ENCODE measurements at places on chromosomes 5 and 9.
A peak's percentile ranks its signal among the peaks of the same experiment; 100 is the strongest.

DNA sequence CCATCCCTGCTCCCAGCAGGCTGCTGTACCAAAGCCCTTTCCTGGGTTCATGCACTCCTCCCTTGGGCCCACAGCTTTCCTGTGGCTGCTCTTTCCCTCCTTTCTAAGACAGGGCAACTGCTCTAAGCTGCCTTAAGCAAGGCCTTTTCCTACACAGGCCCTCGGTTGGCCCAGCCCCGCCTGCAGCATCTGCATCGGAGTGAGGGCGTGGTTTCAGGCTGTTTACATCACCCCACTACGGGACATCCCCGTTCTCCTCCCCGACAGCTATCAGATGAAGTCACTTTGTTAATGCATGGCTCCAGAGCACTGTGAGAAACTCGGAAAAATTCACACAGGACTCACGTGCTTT is 3.4 kb downstream of the DPH7 start:
- DNase-seq = no peak

DNA sequence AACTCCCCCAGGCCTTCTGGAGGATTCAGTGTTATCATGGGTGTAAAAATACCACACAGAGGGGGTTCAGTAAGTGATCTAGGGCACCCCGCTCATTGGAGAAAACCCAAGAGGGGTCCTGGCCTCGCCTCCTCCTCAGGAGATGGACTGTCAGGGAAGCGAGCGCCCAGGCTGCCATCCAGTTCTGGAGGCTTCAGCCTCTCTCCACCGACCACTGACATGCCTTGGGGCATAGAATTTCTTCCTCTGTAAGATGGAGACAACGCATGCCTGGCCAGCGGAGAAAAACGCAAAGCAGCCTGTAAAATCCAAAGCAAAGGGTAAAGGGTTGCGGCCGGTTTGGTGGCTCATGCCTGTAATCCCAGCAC is 165.4 kb downstream of the COL23A1 start:
- no peak for DNase-seq

DNA sequence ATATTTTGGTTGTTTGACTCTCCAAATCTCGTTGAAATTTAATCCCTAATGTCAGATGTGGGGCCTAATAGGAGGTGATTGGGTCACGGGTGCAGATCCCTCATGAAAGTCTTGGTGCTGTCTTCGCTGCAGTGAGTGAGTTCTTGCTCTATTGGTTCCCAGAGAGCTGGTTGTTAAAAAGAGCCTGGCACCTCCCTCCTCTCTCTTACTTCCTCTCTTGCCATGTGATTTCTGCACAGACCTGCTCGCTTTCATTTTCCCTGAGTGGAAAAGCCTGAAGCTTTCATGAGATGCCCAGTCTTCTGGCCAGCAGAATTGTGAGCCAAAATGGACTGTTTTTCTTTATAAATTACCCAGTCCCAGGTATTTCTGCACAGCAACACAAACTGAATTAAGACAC is 221.6 kb downstream of the MAT2B start:
- no peak for DNase-seq

DNA sequence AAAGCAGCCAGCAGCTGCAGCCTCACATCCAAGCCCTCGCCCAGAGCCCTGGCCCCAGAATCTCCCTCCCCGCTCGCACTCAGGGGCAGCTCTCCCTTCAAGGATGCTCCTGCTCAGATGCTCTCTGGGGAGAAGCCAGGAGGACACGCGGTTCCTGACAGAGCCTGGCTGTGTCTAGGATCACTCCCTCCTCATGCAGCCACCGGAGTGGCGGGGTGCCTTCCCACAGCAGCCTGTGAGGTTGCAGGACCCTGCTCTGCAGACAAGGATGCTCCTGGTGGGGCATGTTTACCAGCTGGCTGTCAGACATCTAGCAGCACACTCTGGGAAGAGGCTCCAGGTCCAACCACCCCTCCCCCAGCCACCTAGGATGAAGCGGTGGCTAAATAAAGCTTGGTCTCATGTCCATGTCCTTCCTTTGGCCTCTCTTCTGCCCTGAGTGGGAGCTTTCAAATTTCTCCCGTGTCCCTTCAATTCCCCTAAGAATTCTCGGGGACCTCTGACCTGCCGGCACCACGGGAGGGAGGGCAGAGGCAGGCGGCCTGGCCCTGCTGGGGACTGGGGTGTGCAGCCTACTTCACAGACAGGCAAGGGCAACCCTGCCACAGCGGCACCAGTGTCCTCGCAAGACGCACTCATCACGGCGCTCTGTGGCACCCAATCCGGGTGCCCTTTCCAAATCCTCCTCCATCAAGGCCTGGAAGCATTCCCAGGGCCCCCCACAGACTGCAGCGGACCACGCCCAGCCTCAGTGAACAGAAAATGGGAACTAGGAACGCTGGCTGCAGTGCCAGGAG is 88.3 kb upstream of the SARDH start:
- DNase-seq = no peak

DNA sequence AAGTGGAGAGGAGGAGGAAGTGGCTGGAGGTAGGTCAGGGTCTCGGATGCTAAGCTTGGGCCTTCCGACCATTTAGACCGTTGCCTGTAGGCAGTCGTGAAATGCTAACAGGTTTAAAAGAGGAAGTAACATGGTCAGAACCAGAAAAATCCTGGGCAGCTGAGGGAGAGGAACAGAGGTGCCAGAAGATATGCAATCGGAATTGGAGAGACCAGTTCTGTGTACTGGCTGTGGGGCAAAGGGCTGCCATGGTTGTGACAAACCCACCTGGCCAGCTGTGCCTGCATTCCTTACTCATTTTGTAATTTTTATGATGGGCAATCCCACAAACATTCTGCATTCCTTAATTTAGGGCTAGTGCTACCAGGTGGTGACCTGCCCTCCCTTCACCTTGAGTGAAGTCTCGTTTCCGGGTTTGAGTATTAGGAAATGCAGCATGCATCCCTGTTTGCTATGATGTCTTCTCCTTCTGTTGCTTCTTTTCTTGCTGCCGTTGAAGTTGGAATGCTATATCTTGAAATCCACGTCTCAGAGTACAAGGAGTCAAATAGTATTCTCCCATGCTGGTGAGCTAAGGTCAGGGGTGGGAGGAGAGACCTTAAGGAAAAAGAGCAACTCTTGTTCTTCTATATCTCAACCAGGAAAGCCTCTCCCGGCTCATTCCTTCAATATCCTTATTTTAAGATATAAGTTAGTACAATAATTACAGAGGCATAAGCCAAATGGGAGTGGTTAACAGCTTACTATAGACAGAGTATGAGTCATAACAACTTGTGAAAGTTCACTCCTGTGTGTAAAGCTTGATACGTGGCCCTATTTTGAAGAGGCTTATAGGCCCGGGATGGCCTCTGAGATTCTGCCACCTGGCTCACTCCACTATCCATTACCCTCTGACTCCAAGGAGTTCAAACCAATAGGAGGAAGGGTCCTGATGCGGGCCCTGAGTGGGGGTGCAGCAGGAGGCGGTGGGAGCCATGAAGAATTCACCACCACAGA is 37.0 kb downstream of the B4GALT1 start:
- no peak for DNase-seq

- DNase-seq = no peak
Measured at GRCh38 chr9:113808391-113809358, 67.4 kb upstream of the ZNF618 start.

- DNase-seq = no peak
Measured at GRCh38 chr9:107361816-107362215, 78.7 kb downstream of the RAD23B start.

DNA sequence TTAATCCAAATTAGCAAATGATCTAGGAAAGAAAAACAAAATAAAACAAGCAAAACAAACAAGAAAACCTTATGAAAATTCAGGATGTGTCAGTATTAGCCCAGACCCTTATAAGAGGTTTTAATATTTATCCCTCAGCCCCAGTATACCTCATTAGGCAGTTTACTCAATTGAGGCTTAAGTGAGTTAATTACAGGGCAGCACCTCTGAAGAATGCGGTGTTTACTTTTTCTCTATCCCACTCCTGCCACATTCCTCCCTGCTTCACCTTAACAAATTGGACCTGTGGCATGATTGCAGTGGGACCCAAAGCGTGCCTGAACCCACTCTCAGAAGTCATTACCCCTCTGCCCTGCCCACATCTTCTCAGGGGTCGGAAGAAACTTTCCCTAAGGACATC is 67.1 kb downstream of the SIL1 start:
- DNase-seq = no peak

GRCh38 chr5:147997486-147997885 is 66.3 kb upstream of the SPINK5 start:
- no peak for DNase-seq

DNA sequence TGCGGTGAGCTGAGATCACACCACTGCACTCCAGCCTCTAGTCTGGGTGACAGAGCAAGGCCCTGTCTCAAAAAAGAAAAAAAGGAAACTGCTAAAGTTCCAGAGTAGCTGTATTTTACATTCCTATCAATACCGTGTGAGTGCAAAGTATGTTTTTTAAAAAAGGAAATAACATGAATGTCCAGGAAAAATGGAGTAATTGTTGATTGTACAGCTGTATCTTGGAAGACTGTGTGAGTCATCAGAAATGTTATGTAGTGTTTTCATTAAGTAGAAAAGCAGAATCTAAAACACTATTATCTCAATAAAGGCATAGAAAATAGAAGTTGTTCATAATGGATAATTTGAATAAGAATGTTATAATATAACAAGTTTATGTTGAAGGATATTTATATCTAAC is 53.9 kb downstream of the ZCCHC7 start:
- no peak for DNase-seq

GRCh38 chr9:33230756-33231622 is 9.0 kb upstream of the SPINK4 start:
- DNase-seq = no peak

GRCh38 chr9:124863371-124863871 is 1.5 kb downstream of the ARPC5L start:
- no peak for DNase-seq

DNA sequence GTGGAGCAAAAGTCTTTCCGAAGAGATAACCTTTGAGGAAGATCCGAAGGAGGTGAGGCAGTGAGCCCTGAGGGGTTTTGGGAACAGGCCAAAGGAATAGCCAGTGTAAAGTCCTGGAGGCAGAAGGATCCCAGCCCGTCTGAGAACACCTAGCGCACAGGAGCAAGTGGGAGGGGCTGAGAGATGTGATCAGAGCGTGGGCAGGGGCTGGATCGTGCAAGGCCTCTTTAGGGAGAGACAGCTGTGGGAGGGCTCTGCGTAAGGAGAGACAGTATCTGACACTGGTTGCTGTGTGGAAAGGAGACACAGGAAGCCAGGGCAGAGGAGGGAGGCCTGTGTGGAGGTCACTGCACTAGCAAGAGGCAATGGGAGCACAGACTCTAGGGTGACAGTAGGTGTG is 68.2 kb downstream of the BARX1 start:
- DNase-seq = no peak

DNA sequence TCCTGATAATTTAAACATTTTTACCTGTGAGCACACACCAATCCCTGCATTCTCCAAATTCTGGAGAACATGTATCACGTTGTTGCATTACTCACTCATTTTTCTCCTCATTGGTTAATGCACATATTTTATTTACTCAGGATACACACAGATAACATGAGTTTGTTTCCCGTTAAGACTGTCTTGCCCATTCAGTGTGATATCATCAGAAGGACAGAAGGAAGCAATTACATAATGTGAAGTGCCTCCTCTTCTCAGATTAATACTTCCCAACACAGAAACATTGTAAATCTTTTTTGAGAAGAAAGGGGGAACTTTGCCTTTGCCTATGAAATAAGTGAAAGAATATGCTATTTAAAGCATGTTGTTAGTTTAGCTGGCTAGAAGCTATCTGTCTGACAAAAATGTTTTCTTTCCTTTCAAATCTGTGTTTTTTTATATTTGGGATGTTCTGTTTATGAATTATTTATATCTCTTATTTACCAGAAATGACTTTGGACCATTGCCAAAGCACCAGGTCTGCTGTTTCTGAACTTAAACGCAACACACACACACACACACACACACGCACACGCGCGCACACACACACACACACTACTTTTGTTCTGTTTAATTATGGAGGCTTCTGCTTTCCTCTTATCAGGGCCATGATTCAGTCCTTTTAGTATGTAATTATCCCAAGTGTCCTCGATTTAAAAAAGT is 186.5 kb downstream of the CHSY3 start:
- DNase-seq = no peak

DNA sequence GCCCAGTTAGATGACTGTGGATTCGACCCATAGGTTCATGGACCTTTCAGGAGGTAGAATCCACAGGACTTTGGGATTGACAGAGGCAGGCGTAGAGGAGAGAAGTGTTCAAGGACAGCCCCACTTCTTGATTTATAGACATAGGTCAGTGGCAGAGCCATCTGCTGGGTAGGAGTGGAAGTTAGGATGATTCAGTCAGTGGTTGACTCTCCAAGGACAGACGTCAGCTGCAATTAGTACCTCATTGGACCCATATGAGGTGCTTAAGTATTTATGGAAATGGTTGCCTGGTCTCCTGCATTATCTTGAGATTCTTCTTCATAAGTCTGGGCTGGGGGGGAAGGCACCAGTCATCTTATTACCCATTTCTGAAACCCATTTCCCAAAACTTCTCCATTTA is 70.9 kb downstream of the SH3RF2 start:
- DNase-seq = no peak

- peak; percentile 5 for DNase-seq
Measured at GRCh38 chr9:22079873-22080341, 70.8 kb upstream of the CDKN2B start.

GRCh38 chr9:129665389-129665775 is at the start of gene PRRX2:
PRRX2 (plus strand) TSS chr9:129665647; CDS start chr9:129665868, 221 bp downstream.
- DNase-seq = no peak

DNA sequence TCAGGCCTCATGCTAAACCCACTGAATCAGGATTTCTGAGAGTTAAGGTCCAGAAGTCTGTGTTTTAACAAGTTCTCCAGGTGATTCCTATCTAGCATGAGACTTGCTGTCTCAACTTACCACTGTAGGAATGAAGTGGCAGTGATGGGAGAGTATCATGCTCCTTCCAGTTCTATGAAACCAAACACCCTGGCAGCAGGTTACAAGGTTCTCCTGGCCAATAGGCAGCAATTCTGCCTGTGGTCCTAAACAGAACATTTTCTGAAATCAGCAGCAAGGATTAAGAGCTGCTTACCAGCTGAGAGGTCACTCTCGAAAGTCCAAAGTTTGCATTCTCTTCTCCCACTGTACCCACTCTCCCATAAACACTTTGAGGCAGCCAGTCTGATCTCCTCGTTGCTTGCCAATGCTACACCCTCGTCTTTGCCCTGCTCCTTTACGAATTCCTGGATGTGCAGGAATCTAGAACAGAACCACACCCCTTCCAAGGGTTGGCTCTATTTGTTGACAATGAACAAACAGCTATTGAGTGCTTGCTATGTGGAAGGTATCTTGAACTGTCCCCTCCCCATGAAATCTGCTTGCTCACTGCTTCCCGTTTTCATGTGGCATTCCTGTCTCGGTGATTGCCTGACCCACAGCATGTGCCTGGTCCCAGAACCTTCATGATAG is 100.5 kb downstream of the TMEM174 start:
- no peak for DNase-seq
